ENCODE measurements at places on chromosomes 4 and X. TPM values are rescaled to one million over a fixed set of nuclear protein-coding genes. Genes with fewer than 3 reads are reported as not detected.

DNA sequence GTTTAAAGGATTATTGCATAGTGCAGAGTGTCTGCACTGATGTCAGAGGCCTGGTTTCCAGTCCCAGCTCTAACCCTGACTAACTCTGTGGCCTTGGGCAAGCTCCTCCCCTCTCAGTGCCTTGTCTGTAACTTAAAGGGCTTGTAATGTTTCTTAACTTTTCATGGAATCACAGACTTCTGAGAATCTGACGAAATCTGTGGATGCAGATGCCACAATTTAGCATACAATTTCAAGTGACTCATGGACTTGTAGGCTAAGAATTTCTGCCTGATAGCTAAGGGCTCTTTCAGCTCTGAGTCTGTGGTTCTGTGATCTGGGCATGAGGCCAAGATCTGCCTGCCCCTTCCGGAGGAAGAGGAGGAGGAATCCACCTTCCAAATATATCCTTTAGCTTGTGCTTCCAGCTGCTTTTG lies 236.9 kb downstream of the AR start:
- peak; percentile 86 for DNase-seq

GRCh38 chr4:84325625-84326024 lies 173.5 kb downstream of the NKX6-1 start:
- DNase-seq = no peak

GRCh38 chr4:15109600-15109999 lies 107.3 kb downstream of the CPEB2 start:
- no peak for DNase-seq

DNA sequence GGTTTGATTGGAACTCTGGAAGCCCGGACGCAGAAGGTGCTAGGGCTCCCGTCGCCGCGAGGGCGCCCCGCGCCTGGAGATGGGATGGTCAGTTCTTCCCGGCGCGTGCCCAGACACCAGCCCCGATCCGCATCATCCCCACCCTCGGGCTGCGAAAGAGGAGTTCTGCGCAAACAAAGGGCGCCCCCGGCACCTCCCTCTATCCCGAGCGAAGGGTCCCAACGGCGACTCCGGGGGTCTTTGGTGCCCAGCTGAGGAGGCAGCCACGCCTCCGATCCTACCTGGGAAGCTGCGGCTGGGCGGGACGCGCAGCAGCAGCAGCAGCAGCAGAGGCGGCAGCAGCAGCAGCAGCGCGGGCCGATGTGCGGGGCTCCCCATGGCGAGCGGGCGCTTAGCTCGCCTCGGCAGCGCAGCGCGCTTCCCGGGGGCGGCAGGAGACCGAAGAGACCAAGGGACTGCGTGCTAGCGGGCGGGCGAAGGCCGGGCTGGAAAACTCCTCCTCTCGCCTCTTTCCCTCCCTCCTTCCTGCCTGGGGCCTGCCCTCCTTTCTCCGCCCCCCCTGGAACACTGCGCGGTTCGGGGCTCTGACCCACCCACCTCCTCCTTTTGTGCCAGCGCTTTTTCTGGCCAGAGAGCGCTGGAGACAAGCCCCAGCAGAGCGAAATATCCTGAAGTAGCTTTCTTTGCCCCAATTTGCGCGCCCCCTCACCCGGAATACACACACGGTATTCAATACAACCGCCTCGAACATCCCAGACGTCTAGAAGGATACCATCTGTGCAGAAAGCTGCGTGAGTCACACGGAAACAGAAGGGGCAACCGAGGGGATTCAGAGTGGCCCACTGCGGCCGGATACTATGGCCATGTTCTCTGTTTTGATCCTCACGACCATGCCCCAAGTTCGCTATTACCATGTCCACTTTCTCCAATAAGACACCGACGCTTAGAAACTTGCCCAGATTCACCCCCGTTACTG lies at the start of gene SRPX:
Gene SRPX, minus strand, starts transcription at position 457 of the 976 bp plus-strand sequence. Its CDS starts 79 bp downstream, at position 378.
- peak; percentile 44 for DNase-seq

- DNase-seq = no peak
Measured at GRCh38 chr4:162853788-162854187, 312.9 kb downstream of the NAF1 start.

DNA sequence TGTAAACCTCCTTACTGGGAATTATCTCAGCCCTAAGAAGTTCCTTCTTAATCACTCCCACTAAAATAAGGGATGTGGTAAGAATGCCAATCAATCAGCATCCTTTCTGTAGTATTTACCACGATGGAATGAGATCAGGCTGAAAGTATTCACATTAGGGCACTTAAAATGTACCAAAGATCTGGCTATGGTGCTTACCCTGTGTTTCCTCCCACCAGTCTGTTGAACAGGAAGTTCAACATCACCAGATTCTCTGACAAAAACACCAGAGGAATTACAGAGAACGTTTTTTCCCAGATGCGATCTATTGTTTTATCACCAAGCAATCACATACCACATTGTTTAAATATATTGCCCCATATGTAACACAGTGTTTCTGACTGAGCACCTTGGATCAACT lies 2.1 kb upstream of the CLCN3 start:
- DNase-seq = no peak

DNA sequence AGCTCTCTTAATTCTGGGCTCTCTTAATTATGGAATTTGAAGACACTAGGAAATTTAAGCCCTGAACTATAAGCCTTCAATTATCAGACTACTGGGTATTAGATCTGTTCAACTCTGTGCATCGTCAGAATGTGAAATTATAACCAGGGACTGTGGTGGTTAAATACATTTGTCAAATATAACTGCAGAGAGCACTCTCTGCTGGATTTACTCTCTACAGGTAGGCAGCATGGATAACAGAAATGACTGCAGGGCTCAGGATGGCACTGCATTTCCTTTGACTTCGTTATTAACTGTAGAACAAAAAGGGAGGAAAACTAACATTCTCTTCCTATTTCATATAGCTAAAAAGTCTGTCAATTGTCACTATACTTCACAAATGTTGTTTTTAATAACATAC lies 310.1 kb upstream of the RASGEF1B start:
- DNase-seq = no peak

GRCh38 chr4:85966373-85966772 lies 393.5 kb downstream of the MAPK10 start:
- DNase-seq = no peak

DNA sequence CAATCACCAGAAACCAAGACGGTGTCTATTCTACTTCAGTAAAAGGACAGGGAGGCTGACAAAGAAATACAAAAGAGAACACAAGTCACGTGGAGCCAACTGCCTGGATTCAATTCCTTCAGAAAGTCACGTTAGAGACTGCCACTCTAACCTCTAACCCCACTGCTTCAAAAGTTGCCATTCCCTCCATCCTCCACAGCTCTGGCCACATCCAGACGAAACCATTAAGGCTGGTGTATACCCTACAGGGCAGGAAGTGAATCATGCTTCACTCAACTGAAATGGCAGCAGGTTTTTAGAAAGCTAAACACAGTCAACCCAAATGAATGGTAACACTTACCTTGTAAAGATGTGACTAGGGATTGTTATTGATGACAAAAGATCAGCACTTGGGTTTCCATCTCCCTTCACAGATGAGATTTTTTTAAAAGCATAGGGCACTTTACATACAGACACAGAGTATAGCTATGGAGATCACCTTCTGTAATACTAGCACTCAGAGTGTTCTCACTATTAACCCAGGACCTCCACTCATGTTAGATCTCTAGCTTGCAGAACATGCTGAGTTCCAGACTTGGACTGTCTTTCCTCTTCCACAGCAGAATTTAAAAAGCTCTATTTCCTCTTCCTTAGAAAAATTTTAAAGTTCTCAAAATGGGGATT lies 37.4 kb downstream of the MAML3 start:
- DNase-seq = no peak

- no peak for DNase-seq
Measured at GRCh38 chrX:41982953-41983352, 59.6 kb upstream of the CASK start.

GRCh38 chr4:1842339-1842895 lies 13.5 kb downstream of the LETM1 start:
- DNase-seq = no peak

DNA sequence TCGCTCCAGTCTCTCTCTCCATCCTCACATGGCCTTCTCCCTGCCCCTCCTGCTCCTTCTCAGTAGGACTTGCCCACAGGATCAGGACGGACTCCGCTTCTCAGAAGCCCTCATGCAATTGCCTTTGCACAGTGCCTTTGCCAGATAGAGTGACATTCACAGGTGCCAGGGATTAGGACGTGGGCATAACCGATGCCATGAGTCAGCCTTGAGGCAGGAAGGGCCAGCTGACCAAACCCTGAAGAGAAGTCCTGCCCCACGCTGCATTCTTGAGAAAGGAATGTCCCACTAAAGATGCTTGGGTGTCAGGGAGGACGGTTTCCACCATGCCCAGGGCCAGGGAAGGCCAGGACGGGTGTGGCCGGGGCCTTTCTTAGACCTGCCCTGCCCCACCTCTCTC lies 6.6 kb upstream of the GRPEL1 start:
- no peak for DNase-seq

DNA sequence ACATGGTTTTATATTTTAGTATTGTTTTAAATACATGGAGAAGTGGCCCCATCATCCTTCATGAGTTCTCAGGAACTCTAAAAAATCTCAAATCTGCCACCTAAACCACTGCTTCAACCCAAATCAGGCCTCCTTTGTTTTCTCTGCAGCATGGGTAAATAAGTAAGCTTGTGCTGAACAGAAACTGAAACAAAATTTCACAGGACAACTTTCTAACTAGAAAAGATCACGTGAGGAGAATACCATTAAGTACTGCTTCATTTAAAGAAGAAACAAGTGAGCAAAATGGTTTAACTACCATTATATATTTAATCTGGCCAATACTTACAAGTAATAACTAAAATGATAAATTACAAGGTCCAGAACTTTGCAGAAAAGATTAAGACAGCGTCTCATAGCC lies 2.5 kb downstream of the ARAP2 start:
- no peak for DNase-seq

GRCh38 chr4:59630922-59631321 lies 1569.2 kb upstream of the ADGRL3 start:
- DNase-seq = no peak

DNA sequence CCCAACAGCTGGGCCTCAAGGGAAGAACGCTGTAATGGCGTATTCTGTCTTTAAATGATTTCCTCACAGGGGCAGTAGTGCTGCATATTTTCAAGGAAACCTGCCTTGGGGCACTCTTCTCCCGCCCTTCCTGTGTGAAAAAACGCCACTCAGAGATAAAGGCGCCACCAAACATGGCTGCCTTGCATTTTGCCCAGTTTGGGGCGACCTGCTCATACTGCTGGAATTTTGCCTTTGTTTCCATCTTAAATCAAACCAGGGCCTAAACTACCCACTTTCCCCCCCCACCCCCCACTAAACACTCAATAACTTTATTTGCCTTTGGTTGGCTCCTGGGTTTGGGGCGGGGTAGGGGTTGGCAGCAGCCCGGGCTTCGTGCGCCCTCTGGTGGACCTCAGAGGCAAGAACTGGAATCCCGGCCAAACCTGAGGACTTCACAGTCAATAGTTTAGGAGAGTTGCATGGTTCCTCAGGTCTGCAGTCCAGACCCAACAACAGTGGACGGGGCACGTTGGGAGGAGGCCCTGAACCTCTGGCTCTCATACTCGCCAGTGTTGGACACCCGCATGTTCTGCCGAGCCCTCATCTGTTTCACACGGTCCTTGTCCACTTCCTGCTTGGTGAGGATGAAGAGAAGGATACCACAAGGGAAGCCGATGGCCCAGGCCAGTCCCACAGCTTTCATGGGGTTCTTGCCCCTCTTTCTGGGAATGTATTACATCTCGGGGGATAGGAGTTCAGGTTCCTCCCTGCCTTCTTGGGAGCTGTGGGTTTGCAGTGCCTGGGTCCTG lies 220.1 kb upstream of the STK26 start:
- peak; percentile 24 for DNase-seq

DNA sequence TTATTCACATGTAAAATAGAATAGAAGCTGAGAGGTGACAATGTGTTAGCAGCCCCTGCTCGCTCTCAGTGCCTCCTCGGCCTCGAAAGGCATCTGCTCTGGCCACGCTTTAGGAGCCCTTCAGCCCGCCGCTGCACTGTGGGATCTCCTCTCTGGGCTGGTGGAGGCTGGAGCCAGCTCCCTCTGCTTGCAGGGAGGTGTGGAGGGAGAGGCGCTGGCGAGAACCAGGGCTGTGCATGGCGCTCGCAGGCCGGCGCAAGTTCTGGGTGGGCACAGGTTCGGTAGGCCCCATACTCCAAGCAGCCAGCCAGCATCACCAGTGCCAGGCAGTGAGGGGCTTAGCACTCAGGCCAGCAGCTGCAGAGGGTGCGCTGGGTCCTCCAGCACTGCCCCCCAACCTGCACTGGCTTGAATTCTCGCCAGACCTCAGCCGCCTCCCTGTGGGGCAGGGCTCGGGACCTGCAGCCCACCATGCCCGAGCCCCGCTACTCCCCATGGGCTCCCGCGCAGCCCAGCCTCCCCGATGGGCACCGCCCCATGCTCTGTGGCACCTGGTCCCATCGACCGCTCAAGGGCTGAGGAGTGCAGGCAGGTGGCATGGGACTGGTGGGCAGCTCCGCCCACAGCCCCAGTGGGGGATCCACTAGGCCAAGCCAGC lies 1346.7 kb upstream of the IGFBP7 start:
- no peak for DNase-seq

DNA sequence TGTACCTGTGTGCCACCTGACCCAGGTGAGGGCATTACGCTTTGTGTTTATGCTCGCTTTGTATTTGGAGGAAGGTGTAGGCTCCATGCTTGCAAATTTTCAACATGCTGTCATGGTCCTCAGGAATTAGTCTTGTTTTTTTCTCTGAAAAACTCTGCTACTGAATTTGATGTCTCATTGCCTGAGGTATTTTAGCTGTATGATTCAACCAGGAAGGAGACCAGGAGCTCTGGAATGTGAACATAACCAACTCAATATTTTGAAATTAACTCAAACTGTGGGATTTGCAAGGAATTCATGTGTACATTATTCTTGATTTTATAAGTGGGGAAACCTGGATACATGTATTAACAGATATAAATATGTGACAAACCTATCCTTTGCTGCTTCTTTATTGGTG lies 134.1 kb downstream of the SLC4A4 start:
- DNase-seq = no peak

GRCh38 chr4:7989654-7990053 lies 50.0 kb upstream of the AFAP1 start:
- DNase-seq = no peak

The PLP2 gene
- 20.3 TPM for total RNA-seq

The ERCC6L gene
- 0.08 TPM for total RNA-seq

The NAP1L2 gene
- 14.2 TPM for total RNA-seq

The TCEAL6 gene
- not detected for total RNA-seq

The MAGEE1 gene
- 4.1 TPM for total RNA-seq

The RS1 gene
- not detected for total RNA-seq

The FREM3 gene
- total RNA-seq = 0.03 TPM

All from heart right ventricle (tissue), 16 donors.